HT-29 (cell line): ENCODE measurements at places on chromosomes 7 and 10. TPM values are rescaled to one million over a fixed set of nuclear protein-coding genes. Genes with fewer than 3 reads are reported as not detected.

DNA sequence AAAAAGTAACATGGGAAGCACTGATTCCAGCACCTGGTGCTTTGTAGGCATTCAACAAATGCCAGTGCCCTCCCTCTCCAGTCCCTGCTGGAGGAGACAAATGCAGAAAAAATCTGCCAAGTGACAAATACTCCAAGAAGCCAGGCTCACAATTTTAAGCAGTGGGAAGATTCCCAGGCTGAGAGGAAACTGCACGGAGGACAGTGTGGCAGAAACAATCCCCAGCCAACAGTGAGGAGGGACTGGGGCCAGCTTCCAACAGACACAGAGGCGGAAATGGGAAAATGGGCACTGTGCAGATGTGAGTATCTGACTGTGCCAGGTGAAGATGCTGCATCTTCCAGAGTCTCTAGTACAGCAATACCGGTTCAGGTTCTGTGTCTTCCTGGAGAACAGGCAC is 106.3 kb downstream of the SLIT1 start:
- DNase-seq = no peak

DNA sequence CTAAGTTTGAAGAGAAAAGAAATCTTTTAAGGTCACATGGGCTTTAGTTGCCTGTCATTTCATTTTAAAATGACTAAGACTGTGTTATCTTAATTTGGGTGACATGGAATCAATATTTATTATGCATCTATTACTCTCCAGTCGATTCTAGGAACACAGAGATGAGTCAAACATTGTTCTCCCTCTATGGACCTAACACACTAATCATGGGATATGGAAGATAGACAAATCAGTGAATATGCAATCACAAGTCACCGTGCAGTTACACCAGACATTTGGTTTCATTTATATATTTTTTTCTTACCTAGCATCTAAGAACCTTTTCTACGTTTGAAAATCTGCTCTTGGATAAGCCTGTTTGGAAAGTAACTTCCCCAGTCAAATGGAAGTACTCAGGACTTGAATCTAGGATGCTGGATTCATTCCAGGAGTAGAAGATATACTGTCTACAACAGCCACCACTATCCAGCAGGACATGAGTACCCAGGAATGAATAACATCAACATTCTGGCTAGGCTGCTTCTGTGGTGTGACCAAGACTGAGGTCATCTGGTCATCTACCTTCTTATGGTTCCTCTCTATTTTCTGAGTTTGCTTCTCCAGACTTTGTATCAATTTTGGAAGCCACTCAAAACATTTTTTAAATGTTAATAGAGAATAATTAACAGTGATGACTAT is 902.9 kb upstream of the LRRN3 start:
- DNase-seq = no peak

SPDYE9 gene
- not detected in 2 replicates for total RNA-seq

- DNase-seq = no peak
Measured at GRCh38 chr7:157473051-157473569, 136.3 kb downstream of the DNAJB6 start.

ATP6V1F gene
- 94.9 and 128 TPM in 2 replicates for total RNA-seq

DNA sequence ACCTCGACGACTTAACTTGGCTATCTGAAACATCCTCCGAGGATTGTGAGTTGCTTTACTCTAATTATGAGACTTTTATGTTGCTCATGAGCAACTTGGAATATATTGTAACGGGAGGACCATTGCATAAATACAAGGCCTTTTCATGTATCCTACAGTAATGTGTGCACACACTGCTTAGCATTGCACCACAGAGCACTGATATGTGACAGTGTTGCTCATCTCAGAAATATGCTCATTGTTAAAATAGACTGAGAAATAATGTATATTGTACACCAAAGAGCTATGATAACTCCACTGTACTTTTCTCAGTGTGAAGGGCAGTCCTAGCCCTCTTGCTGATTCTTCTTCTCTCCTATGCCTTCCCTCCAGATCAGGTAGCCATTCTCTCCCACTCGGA is 102.8 kb upstream of the CDK13 start:
- no peak for DNase-seq

- no peak for DNase-seq
Measured at GRCh38 chr7:110131344-110131743, 959.6 kb upstream of the LRRN3 start.

PNLIPRP2 gene
- total RNA-seq = not detected in 2 replicates

FXYD4 gene
- total RNA-seq = not detected in 2 replicates

CPVL gene
- total RNA-seq = 1.8 and 5.3 TPM in 2 replicates

GRCh38 chr7:69656077-69656476 is 57.8 kb downstream of the AUTS2 start:
- no peak for DNase-seq

GRCh38 chr7:151790095-151790829 is 86.7 kb downstream of the PRKAG2 start:
- DNase-seq = no peak

- no peak for DNase-seq
Measured at GRCh38 chr10:132700156-132701098, 85.5 kb downstream of the NKX6-2 start.

DNA sequence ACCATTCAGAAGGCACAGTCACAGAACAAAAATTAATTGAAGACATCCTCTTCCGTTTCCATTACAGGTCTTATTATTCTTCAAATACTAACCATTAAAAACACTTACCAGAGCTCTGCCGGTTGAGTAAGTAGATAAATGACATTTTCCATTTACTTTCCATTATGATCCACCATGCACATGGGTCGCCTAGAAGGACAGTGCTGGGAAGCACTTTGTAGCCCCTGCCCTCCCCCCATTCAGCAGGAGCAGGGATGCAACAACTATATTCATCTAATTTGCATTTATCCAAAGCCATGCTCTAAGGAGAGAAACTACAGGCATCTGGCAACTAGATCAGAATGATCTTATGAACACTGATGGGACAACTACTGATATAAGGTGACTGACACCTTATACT is 76.8 kb upstream of the AFAP1L2 start:
- DNase-seq = no peak
